Fibroblast of the aortic adventitia (primary cell): ENCODE measurements at places on chromosomes 3 and 15. TPM values are rescaled to one million over a fixed set of nuclear protein-coding genes. Genes with fewer than 3 reads are reported as not detected.

DNA sequence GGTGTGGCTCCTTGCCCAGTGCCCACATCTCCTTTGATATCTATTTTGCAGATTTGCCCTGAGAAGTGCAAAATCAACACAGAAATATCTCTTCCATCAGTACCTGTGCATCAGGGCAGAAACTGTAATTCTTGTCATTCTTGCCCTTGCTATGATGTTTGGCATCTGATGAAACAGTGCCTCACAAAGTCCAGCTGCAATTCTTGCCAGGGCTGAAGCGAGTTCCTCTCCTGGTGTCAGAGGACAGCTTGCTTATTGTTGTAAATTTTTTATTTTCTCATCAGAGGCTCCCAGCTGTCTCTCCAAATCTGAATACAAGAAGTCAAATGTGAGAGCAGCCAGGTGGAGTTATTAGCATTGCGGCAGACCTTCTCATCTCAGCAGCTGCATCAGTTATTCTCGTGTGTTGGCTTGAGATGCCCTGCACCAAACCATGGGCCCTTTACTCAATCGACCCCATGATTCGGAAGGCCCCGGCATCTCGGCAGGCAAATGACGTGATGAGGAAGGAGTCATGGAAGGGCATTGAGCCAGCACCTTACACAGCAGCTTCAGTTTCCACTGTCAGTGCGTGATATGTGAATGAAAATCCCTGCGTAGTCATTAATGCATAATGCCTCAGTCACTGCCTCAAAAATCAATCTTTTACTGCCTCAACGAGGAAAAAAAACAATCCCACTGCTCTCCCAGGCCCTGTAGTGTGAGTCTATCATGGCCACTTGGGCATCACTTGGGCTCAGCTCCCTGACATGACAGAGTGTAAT lies 93.4 kb downstream of the CCNL1 start:
- DNase-seq = peak; percentile 86

DNA sequence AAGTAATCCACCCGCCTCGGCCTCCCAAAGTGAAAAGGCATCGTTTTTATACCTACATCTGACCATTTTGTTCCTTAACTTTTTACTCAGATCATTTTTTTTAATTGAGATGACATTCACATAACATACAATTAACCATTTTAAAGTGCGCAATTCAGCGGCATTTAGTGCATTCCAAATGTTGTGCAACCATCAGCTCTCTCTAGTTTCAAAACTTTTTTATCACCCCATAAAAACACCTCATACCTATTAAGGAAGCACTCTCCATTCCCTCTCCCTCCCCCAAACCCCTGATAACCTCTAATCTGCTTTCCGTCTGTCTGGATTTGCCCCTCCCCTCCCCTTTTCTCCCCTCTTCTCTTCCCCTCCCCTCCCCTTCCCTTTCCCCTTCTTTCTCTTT lies 310.1 kb downstream of the UACA start:
- no peak for DNase-seq

GRCh38 chr3:113253702-113254101 lies 42.3 kb downstream of the BOC start:
- DNase-seq = no peak

GRCh38 chr3:42151596-42152168 lies 60.5 kb downstream of the TRAK1 start:
- no peak for DNase-seq

DNA sequence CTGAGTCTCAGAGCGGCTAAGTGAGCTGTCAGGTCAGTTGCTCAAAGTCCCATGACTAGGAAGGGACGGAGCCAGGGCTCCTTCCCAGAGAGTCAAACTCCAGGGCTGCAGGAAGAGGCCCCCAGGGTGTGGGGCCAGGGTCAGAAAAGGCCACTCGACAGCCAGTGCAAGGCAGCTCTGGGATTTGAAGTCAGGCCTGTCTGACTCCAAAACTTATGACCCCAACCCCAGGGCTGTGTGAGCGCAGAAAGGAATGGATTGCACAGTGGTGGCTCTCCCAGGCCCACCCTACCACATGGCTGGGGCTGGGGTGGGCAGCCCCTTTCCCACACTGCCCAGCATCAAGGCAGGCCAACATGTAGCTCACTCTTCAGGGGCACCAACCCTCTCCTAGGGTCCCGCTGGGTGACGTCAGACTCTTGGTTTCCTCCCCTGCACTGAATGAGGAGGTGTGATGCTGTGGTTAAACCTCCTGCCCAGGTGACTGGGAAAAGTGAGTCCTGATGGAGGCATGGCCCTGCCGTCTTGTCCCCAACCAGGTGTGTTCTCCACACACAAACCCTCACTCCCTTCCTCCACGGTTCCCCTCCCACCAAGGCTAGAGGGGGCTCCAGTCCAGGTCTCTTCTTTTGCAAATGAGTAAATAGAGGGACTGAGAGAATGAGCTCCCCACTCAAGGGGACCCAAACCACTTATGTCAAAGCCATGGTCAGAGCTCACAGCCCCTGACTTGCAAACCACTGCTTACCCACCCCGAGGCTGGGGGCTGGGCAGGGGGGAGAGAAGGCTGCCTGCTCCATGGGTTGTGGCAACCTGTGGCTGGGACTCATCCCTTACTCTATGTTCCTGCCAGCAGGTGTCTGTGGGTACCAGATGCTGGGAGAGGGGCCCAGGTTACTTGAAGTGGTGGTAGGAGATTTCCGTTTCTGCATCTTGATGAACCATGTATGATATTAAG lies 23.8 kb upstream of the CORO2B start:
- DNase-seq = no peak

DNA sequence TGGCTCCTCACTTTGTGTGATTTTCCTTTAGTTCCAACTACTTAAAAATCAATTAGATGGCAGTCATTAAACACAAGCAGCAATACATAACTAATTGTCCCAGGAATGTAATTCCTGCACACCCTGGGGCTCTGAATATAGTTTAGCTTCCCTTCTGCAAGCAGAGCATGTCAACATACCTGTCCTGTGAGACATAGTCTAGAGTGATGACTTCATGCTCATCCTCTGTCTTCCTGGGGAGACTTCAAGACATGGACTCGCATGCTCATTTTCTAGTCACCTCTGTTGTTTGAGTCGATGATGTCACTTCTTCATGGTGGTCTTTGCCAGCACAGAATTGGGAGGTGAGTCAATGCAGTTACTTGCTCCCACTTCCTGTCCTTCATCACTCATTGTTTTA lies 15.7 kb downstream of the C3orf52 start:
- peak; percentile 54 for DNase-seq

The RETNLB gene
- not detected in 2 replicates for total RNA-seq

DNA sequence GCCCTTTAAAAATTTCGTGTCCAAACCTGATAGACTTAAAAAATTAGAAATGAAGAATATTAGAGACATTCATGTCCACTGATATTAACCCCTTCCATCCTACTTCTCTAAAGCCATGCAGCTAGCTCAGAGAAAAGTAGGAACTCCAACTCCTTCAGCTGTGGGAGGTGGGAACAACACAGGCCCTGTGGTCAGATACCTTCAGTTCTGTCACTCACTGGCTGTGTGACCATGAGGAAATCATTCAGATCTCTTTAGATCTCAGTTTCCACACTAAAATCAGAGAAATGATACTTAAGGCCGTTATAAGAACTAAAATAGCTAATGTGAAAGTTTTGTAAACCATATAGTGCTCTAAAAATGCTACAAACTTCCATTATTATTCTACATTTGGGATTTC lies 209.8 kb downstream of the TNIK start:
- no peak for DNase-seq
